ENCODE measurements at places on chromosomes 2 and 18.

- peak; percentile 88 for DNase-seq
Measured at GRCh38 chr18:70421471-70422390, 132.9 kb downstream of the SOCS6 start.

DNA sequence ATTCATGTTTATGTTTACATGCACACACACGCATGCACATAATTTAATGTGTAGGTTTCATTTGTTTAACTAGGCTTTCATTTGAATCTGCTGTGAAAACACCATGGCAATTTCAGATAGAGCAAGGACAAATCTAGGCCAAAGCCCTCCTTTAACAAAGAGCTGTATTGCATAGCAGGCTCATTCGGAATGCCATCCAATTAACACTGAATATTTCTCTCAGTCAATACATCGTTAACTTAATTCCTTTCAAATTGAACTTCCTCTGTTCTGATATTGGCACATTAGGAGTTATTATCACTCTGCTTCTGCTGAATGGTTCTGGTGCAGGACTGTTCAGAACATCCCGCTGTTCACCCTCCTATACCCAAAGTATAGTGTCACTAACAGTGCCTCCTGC lies 435.1 kb upstream of the CDH20 start:
- no peak for DNase-seq

DNA sequence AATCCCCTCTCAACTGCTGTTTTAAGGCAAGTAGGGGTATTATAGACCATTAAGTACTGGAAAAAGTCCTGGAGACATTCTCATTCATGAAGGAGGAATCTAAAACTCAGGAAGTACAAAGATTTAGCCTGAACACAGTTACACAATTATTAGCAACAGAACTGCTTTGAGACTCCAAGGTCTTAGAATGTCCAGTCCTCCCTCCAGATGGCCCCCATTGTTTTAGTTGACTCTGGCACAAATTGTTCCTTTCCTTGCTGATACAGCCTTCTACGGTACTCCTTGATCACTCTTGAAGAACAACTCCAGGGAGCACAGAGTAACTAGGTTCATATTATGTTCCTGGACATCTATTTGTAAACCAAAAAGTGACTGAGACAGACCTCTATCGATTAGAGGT lies 210.1 kb upstream of the RND3 start:
- DNase-seq = no peak

DNA sequence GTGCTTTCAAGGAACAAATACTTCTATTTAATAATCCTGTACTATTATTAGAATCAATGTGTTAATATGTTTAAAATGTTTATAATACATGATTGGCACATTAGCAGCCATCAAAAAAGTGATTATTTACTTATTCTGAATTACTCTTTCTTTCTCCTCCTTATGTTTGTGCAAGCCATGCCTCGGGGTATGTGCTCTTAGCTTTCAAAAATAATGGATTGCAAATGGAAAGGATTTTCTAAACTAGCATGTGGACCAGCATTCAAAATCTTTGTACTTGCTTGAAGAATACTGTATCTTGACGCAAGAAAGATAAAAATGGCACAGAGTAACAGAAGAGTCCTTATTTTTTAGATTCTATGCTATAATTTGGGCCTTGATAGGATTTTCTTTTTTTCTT lies 156.5 kb downstream of the CDH7 start:
- DNase-seq = no peak

DNA sequence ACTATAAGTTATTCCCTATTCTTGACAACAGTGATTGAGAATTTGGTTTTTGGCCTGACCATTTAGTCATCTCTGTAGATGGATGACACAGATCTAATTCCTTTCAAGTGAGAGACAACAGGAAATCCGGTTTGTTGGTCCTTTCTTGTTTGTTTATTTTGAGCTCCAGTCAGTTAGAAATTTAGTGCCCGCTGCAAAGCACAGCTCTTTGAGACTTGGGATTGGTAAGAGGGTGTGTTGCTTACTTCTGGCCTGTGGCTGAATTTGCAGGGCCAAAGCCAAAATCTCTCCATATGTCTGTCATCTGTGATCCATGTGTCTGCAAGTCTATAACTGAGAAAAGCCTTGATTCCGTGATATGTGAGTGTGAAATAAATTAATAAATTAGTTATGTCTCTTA lies 74.3 kb downstream of the BIN1 start:
- peak; percentile 16 for DNase-seq

GRCh38 chr2:96174251-96175144 lies 29.3 kb upstream of the DUSP2 start:
- DNase-seq = peak; percentile 52

GRCh38 chr2:9001229-9001628 lies 2.3 kb downstream of the MBOAT2 start:
- DNase-seq = no peak

DNA sequence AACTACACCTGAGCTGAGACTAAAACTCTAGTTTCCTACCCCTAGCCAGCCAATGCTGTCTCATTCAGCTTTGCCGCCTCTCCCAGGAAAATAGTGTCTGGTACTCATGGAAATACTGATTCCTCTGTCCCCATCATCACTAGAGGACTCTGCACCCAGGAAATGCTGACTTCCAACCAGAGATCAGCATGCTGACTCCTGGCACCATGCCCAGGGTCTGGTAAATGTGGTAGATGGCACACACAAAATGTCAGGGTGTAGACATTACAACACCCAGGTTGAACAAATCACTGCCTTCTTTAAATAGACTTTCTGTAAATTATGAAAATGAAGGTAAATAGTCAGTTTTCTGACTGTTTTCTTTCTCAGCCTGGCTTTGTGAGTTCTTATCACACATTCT lies 307.3 kb upstream of the CHAC2 start:
- DNase-seq = no peak

- DNase-seq = no peak
Measured at GRCh38 chr2:45134014-45134413, 124.8 kb upstream of the SIX2 start.

DNA sequence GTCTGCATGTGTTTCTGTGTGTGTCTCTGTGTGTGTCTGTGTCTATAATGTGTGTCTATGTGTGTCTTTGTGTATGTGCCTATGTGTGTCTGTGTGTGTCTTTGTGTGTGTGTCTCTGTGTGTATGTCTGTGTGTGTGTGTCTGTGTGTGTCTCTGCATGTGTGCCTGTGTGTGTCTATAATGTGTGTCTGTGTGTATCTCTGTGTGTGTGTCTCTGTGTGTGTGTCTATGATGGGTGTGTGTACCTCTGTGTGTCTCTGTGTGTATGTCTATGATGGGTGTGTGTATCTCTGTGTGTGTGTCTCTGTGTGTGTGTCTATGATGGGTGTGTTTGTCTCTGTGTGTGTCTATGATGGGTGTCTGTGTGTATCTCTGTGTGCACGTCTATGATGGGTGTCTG lies 126.2 kb upstream of the GPC1 start:
- DNase-seq = no peak

GRCh38 chr18:10032331-10033015 lies 118.7 kb downstream of the VAPA start:
- DNase-seq = no peak

DNA sequence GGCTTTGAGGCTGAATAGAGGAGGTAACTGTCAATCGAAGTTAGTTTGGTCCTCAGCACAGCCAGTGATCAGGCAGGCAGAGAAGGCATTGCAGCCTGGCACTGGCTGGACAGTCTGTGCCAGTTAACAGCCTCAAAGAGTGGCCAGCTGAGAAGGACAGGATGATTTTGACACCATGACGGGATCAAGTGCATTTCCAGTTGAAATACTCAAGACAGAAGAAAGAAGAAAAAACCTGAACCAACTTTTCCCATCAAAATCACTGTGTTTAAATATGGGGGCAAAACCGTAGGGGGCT lies 96.7 kb upstream of the ZCCHC2 start:
- DNase-seq = no peak

DNA sequence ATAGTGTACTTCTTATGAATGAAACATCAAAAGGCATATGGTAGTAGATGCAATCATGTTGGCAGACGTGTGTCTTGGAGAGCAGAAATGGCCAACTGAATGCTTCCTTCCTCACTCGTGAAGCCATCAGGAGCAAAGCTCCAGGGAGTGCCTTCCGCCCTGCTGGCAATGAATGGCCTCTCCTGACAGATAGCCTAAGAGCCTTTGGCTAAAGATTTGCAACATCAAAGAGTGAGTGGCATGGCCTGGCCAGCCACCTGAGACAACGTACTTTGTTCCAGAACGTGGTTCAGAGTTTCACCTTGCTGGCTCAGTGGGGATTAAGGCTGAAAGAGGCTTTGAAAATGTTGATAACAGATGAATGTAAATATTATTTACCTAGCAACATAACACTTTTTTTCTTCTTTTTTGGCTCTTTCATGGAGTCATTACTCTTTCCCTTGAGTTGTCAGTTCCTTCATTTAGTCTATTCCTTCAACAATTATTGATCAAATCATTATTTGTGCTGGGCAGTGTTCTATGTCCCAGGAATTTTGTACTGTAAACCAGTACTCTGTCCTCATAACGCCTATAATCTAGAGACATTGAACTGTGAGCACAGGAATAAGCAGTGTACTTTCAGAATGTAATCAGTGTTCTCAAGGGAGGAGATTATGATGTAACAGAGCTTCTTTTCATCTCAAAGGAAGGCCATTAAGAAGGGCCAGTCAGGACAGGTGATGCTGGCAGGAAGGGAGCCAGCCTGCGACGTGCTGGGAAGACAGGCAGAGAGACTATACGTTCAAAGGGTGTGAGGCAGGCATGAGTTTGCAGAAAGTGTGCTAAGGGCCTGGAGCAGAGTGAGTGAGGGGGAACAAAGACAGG lies 59.4 kb upstream of the SH3RF3 start:
- no peak for DNase-seq

GRCh38 chr2:233688341-233688740 lies 4.3 kb upstream of the UGT1A6 start:
- DNase-seq = no peak

DNA sequence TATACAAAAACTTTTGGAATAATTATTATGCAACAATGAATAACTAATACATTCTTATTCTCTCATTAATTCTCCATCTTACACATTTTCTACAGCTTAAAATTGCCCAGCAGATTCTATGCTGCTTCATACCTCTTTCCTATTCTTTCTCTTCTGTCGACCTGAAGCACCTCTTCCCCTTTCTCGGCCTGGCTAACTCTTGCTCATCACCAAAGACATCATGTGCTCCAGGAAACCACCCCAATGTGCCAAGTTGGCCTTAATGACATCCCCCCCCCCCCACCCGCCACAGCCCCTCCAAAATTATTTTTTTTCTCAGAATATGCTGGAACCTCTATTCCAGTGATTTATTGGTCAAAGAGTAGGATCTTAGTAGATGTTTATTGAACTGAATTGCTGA lies 43.6 kb downstream of the ZNF521 start:
- DNase-seq = no peak

- DNase-seq = no peak
Measured at GRCh38 chr18:45876161-45876560, 50.7 kb downstream of the SIGLEC15 start.

GRCh38 chr2:218419630-218420216 lies 800 bp downstream of the VIL1 start:
- DNase-seq = no peak

DNA sequence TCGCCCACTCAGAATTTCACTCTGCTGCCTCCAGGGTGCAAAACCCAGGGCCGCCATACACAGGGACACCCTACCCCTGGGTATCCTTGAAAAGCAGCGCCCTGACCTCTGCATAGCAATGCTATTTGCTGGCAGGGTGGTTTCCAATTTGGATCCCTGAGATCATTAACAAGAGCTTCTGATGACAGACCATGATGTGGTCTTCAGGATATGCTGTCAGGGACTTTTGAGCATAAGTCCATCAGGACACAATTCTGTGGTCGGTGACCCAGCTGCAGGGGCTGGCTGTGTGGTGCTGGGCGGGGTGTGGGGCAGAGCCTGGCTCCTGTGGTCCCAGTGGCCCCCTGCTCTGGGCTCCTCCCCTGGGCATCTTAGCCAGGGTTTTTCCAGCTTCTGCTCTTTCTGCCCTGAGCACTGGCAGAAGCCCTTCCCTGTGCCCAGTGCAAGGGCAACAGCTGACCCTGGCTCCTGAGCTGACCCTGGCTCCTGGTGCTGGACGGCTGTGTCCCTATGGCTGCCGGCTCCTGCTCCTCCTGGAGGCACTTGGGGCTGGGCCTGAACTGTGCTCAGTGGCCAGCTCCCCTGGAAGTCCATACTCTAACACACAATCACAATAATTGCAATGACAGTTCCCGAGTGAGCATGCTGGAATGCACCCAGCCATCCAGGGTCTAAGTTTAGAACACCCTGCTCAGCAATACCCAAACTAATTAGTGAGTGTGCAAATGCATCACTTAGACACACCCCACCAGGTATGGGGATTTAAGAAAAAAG lies 271.5 kb downstream of the HDAC4 start:
- DNase-seq = peak; percentile 5

All from fibroblast of skin of right quadriceps (primary cell).